MCF 10A (cell line): ENCODE measurements at places on chromosomes 13 and 19.

DNA sequence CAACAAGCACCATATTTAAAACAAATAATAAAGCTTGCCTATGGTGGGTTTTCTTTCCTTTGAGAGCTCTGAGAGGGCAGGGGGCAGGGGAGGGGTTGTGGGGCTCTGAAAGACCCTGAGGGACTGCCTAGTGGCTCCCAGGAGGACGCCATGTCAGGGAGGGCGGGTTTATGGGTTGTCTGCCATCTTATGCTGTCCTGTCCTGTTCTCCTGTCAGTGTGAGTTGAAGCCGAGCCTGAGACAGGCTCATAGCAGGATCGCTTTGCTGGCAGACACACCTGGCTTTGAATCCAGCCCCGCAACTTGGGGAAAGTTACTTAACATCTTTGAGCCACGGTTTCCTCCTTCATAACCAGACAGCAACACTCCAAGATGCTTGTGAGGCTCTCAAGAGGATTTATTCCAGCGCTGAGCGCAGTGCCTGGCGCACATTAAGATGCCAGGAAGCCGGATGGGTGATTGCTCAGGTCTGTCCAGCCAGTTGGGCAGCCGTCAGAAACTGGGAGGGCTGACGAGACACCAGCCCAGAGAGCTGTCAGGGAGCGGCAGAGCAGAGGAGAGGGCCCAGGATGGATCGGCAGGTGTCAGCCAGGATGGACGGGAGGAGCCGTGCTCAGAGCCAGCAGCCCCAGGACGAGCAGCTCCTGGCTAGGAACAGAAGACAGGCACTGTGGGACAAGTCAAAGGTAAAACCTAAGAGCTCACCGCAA is 36.8 kb upstream of the C1QTNF9 start:
- no peak for DNase-seq

DNA sequence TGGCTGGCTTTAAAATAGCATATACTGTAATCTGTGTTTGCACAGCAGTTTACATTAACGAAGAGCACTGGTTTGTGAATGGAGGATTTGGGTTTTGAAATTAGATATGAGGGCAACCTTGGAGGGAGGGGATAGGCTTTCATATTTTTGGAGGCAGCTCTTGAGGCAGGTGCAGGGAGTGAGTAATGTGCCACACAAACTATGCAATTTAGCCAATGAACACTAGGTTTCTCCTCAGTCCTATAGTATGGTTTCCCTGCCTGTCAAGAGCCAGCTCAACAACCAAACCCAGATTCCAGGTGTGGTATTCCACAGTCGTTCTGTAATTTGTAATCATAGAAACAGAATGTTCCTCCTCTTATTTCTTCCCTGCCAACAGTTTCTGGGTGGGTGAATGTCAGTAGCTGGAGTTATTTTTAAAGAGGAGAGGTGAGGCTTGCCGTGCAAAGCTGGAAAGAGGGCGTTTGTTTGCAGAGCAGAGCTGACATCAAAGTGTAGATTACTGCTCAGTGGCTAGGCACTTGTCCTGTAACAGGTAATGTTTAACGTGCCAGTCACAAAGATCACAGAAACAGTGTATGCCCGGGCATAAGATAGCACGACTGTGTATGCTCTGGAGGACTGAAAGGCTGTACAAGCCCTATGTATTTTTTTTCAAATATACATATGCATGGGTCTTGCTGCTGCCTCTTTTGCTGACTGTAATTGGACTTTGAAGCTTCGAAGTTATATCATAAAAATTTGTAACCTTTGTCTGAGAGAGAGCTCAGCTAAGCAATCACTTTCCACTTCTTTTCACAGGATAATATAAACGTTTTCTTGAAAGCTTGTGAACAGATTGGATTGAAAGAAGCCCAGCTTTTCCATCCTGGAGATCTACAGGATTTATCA is 124.2 kb downstream of the LMO7 start:
- DNase-seq = peak; percentile 81

- peak; percentile 97 for DNase-seq
These were observed 18.5 kb downstream of the POU2F2 start for GRCh38 chr19:42113641-42114348.

DNA sequence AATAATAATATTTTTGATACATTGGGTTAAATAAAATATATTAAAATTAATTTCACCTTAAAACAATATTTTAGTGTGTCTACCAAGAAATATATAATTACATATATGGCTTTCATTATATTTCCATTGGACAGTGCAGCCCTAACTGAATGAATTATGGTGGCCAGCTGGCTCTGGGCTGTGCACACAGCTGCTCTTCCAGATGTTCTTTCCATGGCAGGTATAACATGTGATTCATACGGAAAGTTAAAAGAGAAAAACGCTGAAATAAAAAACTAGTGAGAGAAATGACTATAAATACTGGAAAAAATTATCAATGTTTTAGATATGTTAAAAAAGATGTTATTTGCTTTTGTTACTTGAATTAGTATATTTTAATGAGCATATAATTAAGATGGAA is 216.3 kb downstream of the RGCC start:
- DNase-seq = no peak

DNA sequence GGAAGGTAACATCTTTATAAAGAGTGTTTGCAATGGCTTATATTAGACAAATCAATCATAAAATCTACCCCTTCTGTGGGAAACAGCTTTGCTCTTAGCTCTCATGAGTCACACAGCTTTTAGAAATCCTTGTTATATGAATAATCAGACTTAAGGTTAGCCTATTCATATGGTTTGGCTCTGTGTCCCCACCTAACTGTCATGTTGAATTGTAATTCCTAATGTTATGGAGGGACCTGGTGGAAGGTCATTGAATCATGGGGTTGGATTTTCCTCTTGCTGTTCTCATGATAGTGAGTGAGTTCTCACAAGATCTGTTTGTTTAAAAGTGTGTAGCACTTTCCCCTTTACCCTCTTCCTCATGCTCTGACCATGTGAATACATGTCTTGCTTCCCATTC is 704.2 kb upstream of the KLHL1 start:
- DNase-seq = no peak

GRCh38 chr13:114310956-114311355 is 3.3 kb upstream of the CHAMP1 start:
- DNase-seq = no peak

GRCh38 chr19:9535934-9536333 is 2.5 kb downstream of the ZNF426 start:
- DNase-seq = no peak

DNA sequence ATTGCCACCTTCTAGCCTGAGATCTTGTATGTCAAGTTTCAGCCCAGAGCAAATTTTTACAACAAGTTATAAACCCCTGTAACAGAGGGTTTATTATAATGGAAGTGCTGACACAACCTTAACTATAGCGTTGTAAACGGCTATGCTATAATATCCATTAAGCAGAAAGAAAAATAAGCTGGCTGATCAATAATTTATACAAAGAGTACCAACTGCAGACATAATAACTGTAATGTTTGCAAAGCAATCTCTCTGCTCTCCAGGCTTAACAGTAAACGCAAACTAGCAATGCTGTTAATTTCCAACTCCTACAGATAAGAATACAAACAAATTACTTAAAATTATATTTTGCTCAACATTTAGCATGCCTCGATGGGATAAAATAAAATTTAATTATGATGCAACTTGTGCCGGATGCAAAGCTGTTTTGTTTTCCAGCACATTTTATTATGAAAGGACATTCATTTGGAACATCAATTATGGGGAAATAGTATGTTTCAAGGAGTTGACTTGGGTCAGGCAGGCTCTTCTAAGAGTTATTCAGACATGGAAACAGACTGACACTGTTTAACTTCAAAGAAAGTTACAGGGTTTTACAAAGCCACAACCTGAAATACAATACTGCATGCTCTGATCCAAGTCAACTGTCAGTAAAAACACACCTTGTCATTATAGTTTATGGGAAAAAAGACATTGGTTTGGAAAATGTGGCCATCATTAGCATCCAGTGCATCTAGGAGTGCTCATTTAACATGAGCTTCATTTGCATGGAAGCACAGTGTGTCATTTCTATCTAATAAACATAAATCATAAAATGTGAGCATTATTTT is 6.6 kb upstream of the DACH1 start:
- no peak for DNase-seq

- no peak for DNase-seq
These were observed 23.5 kb upstream of the CCL25 start for GRCh38 chr19:8028951-8029491.

GRCh38 chr19:8213827-8214672 is 4.9 kb downstream of the CERS4 start:
- DNase-seq = no peak

GRCh38 chr13:100608489-100608888 is 19.9 kb upstream of the GGACT start:
- no peak for DNase-seq

- no peak for DNase-seq
These were observed 73.7 kb upstream of the SLC15A1 start for GRCh38 chr13:98826146-98826545.

DNA sequence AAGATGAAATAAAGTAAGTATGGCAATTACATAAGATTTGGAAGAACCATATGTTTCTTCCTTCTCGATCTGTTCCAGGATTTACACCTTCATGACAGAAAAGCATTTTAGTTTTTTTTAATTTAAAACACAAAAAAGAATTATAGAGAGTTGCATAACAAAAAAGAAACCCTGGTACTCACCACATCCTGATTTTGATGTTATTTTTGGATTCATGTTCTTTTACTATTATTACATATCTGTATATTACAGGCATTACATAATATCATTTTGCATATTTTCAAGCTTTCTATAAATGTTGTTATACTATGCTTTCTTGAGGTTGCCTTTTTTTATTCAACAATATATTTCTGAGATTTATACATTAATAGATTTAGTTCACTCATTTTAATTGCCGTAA is 6.7 kb upstream of the KATNAL1 start:
- no peak for DNase-seq

DNA sequence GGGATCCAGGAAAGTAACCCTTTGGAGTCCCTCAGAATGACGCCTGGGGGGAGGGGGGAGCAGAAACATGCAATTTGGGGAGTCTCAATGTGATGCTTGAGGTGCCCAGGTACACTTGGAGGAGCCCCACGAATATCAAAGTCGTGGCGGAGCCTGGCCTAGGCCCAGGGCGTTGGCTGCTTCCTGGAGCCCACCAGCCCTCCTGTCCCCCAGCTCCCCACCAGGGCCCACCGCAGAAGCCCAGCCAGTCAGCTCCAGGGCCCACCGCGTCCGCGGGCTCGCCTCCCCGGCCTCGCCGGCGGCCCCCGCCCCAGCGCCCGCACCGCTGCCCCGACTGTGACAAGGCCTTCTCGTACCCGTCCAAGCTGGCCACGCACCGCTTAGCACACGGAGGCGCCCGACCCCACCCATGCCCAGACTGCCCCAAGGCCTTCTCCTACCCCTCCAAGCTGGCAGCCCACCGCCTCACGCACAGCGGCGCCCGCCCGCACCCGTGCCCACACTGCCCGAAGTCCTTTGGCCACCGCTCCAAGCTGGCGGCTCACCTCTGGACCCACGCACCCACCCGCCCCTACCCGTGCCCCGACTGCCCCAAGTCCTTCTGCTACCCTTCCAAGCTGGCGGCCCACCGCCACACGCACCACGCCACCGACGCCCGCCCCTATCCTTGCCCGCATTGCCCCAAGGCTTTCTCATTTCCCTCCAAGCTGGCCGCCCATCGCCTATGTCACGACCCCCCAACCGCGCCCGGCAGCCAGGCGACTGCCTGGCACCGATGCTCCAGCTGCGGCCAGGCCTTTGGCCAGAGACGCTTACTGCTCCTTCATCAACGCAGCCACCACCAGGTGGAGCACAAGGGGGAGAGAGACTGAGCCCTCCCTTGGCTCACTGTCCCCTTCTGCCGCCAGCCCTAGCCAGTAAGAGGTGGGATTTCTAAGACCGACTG is 2.1 kb downstream of the ZNF575 start:
- DNase-seq = peak; percentile 23

GRCh38 chr13:93496985-93497673 is 270.5 kb downstream of the GPC6 start:
- no peak for DNase-seq

DNA sequence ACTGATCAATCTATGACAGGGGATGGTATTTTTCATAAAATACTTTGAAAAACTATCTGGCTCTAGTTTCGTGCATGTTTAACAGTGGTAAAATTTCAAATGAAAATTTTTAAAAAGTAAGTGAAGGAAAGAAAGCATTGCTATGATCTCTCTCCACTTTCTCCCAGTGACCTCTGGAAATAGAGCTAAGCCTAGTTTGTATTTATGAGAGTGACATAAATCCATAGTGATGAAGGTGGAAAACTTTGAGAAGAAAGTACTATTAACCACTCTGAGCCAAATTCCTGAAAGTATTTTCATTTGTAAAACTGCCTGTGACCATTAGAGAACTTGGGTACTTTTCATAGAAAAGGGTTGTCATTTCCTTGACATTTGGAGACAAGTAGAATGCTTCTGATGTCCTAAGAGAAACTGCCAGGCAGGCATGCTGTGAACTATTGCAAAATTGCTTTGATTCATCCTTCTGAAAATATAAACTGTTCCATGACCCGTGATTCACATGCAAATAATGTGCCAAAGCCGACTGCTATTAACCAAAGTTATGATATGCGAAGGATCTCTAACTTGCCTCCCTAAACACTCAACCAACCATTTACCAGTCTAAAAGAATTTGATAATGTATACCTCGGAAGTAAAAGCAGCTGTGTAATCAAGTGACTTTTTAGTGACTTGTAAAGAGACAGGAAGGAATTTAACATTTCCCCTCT is 133.2 kb downstream of the VWA8 start:
- DNase-seq = peak; percentile 87

DNA sequence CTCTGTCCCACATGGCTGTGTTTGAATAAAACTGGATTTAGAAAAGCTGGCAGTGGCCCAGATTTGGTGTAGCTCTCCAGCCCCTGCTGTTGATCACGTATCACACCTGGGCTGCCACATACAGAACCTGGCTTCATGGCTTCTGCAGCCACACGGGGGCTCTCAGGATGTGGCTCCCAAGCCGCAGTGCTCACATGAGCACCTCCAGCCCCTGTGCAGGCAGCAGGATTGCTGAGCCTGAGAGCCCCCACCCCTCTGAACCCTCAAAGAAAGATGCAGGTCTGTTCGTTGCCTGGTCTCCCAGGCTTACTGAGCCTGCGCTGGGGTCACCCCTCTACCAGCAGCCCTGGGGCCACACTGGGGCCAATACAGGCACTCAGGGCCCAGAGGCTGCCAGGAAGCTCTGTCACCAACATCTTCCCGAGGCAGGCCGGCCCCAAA is 2.7 kb downstream of the PLEKHF1 start:
- no peak for DNase-seq

GRCh38 chr19:2113439-2114211 is 16.9 kb downstream of the IZUMO4 start:
- peak; percentile 78 for DNase-seq
